ENCODE measurements at places on chromosomes 12 and 14.

GRCh38 chr14:91496790-91497189 lies 13.3 kb downstream of the PPP4R3A start:
- DNase-seq, result no peak

GRCh38 chr12:102197789-102198188 lies at the start of gene PMCH:
Gene PMCH, minus strand, starts transcription at chr12:102197833. Its CDS starts 63 bp downstream, at chr12:102197770.
- DNase-seq, result no peak

DNA sequence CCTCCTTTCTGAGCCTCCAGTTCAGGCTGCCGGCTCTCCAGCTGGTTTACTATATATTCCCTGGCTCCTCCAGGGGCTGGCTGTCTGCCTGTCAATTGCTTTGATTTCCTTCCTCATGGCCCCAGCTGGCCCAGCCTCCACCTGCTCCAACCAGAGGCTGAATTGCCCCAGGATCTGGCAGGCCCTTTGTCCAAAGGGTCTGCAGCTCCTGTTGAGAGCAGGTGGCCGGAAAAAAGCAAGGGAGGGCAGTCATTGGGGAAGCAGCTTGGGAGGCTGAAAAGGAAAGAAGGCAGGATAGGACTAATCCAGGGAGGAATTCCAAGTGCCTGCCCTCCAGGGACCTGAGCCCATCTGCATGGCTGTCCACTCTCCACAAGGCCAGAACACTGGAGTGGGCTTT lies 25.3 kb downstream of the PAH start:
- peak; percentile 5 for DNase-seq

- DNase-seq, result no peak
These were observed 60.9 kb upstream of the JDP2 start for GRCh38 chr14:75366963-75367362.

- no peak for DNase-seq
These were observed 43.3 kb downstream of the GALNT8 start for GRCh38 chr12:4763549-4763948.

GRCh38 chr14:101035466-101036225 lies 132.1 kb upstream of the RTL1 start:
- no peak for DNase-seq

All from Kasumi-1 (cell line).